ENCODE measurements at places on chromosomes 2 and 18.

DNA sequence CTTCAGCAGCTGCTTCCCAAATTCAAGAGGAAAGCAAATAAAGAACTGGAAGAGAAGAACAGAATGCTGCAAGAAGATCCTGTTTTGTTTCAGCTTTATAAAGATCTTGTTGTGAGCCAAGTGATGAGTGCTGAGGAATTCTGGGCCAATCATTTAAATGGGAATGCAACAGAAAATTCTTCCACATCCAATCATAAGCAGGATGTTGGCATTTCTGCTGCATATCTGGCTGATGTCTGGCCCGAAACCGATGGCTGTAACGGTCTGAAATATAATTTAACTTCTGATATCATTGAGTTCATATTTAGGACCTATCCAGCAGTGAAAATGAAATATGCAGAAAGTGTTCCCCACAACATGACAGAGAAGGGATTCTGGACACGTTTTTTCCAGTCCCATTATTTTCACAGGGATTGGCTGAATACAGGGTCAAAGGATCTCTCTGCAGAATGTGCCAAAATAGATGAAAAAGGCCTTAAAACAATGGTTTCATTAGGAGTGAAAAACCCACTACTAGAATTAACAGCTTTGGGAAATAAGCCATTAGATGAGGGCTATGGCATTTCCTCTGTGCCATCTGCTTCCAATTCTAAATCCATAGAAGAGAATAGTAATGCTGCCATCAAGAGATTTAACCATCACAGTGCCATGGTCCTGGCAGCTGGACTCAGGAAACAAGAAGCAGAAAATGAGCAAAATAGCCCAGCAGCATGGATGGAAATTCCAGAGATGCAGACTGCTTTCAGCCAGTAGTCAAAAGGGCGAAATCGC is 175.6 kb downstream of the MC4R start:
- no peak for DNase-seq

DNA sequence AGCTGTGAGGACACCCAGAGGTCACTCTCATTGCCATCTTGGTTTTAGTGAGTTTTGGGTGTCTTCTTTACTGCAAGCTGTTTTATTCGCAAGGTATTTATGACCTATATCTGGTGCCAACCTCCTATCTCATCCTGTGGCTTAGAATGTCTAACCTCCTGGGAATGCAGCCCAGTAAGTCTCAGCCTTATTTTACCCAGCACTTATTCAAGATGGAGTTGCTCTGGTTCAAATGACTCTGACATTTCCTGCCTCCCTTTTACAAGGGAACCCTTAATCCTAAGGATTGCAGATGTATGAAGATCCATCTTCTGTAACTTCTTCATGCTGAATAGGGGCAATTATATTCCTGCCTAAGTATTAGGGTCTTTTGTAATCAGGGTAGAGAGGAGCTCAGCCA is 708.0 kb downstream of the TMEM182 start:
- DNase-seq, result no peak

GRCh38 chr2:28406-28975 is 17.8 kb downstream of the FAM110C start:
- DNase-seq, result no peak

DNA sequence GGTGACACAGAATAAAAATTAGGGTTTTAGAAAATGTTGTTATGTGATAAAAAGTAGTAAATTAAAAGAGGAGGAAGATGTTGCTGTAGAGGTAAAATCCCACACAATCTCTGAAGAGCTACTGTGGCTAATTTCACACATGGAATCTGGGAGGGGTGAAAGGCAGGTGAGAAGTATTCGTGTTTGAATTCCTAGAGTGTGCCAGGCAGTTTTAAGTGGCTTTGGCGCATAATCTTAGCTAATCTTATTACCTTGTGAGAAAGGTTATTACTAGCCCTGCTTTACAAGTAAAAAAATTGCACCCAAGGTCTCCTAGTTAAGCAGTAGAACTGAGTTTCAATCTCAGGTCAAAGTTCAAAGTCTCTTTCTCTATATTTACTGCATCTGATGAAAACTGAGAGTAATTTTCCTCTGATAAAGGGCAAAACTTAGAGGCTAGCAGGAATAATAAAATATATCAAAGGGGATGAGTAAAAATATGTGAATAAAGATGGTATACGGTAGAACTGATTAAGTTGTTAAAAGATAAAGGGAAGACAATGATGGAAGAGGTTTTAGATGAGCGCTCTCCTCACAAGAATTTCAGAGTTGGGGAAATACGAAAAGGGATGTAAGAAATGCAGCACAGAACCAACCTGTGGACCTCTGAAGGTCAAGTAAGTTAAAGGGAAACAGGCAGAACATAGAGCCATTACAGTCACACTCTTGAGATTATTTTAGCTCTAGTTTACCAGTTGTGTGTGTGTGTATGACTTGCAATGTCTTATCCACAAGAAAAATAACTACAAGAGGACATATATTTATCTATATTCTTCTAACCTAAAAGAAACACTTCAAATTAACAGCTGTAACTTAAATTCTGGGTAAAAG is 34.8 kb downstream of the GAREM1 start:
- no peak for DNase-seq

GRCh38 chr2:1744446-1745170 is at the start of gene PXDN:
Gene PXDN, minus strand, starts transcription at chr2:1744515. Its CDS starts 60 bp downstream, at chr2:1744455.
- DNase-seq, result no peak

- DNase-seq, result no peak
Observed at GRCh38 chr18:41917181-41917580, 37.9 kb upstream of the PIK3C3 start.

GRCh38 chr18:58682429-58683069 is 11.3 kb downstream of the MALT1 start:
- no peak for DNase-seq

DNA sequence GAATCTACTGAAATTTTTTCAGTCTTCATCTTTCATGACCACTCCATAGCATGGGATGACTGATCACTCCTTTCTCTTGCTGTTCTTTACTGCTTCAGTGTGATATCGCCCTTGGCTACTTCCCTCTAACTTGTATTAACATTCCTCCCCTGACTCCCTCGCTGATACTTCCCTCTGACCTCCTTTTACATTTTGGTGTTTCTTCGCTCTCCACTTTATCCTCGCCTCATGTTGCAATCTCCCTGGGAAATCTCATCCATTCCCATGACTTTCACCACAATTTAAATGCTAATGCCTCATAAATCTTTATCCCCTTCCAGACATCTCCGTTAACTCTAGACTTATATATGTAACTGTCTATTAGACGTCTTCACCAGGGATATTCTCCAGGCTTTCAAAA is 167.3 kb downstream of the IKZF2 start:
- DNase-seq, result no peak

GRCh38 chr2:136376798-136377211 is 258.9 kb upstream of the CXCR4 start:
- no peak for DNase-seq

GRCh38 chr18:74604774-74605173 is 7.1 kb downstream of the ZNF407 start:
- no peak for DNase-seq

DNA sequence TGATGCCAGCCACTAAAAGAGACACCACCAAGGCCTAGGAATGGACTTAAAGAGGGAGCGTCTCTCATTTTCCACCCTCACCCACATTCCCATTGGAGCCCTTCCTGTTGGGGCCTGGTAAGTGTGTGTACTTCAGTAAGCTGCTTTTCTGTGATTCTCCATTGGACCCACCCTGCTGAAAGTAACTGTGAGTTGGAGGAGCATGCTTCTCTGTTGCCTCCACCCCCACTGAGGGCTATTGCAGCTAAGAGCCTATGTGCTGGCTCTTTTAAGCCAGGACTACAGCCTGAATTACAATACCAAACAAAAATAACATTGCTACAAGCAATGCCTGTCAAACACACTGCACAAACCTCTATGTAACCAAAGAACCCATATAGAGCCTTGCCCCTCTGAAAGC is 81.1 kb downstream of the TRABD2A start:
- no peak for DNase-seq

DNA sequence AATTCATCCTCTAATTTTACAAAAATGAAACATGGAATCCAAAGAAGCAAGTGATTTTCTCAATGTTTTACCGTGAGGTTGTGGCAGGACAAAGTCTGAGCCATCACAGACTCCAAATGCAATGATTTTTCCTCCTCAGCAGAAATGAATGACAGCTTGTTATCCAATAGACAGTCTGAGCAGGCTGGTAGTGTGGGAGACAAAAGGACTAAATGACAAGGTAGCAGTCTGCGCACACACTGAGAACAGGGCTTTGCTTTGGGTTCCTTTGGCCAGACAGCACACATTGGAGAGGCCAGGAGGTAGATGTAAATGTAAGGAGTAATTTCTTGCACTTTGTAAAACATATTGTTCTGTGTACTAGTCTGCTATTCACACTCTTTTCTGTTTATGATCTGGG is 50.3 kb upstream of the RGPD4 start:
- no peak for DNase-seq

- no peak for DNase-seq
Observed at GRCh38 chr2:63538390-63538789, 49.9 kb downstream of the WDPCP start.

GRCh38 chr2:28434600-28434989 is 41.9 kb downstream of the FOSL2 start:
- DNase-seq, result no peak

- no peak for DNase-seq
Observed at GRCh38 chr2:68857855-68858456, 13.2 kb downstream of the BMP10 start.

DNA sequence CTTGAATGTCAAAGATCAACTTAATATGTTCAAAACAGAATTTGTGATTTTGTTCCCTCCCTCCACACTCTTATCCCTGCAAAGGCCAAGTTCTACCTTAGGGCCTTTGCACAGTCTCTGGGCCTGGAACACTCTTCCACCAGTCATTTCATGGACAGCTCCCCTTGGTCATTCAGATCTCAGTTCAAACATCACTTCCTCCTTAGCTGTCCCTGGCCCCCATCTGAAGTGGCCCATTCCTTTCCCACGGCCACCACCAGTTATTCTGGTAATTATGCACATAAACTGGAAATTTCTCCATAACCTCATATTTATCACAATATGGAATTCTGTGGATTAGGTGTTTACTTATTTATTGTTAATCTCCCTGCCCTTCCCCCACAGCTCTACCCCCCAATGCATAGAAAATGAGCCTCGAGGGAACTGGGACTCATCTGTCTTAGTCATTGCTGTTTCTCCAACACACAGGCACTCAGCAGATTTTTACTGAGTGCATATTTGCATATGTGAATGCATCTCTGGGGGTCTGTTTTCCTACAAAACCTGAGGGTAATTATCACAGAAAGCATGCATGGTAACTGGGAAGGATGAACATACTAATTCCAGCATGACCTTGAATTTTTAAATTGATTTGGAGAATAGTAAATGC is 35.5 kb upstream of the SPTBN1 start:
- DNase-seq, result no peak

DNA sequence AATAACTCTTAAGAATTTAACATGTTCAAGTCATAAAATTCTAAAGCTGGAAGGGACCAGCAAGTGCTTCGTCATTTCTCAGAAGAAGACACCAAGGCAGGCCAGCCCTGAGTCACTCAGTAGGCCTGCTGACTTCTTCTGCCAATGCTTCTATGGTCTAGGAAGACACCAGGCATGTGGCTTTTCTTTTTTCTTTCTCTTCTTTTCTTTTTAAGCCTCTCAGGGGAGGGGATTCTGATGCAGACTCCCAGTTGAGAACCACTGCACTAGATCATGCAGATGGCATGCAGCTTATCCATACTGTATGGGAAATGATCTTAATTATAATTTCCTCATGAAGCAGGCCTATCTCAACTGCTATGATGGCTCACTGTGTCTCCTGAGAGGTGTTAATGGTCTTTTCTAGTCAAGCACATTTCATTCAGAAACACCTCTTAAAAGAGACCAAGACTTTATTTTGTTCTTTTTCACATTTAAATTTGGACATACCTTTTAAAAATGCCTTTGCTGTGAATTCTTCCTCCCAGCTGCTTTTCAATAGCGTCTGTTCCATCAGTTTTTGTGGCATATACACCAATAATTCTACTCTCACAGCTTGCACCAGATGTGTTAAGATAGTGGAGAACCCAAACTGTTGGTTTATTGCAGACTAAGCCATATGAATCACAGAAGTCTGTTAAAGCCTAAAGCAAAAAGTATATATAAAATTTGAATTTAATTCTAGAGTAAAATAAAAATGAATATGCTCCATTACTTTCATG is 11.3 kb downstream of the KCTD18 start:
- DNase-seq, result no peak

GRCh38 chr2:33241581-33241980 is 234.9 kb upstream of the RASGRP3 start:
- no peak for DNase-seq

- DNase-seq, result no peak
Observed at GRCh38 chr2:109188898-109189297, 59.9 kb downstream of the SH3RF3 start.

- DNase-seq, result no peak
Observed at GRCh38 chr18:44123743-44124142, 556.9 kb upstream of the SETBP1 start.

DNA sequence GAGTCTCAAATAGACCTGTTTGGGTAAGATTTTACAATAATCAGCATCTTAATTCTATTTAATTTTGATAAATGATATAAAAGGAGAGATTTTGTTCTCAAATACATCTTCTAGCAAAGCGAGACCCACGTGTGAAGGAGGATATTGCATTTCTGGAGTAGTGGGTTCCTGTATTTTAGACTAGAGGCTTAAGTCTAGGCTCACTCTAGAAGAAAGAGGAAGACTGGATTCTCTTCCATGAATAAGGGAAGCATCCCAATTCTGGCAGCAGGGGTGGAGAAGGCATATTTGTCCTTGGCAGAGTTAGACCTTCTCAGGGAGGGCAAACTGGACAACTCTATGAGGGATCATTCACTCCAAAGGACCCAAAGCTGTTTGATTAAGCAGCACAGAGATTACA is 11.3 kb upstream of the FAM228A start:
- DNase-seq, result no peak

All from stimulated activated CD4-positive, alpha-beta T cell treated with anti-CD3 and anti-CD28 coated beads, Interleukin-2, amount 100 ng/mL, for 48 hours (primary cell).